ENCODE measurements at places on chromosomes 1 and 21. TPM values are rescaled to one million over a fixed set of nuclear protein-coding genes. Genes with fewer than 3 reads are reported as not detected.

SOAT1 gene
- total RNA-seq = 34.4 TPM

GMEB1 gene
- 11.3 TPM for total RNA-seq

SHE gene
- 7.7 TPM for total RNA-seq

DMRTA2 gene
- not detected for total RNA-seq

FAM163A gene
- not detected for total RNA-seq

LRRC41 gene
- 87.8 TPM for total RNA-seq

FYB2 gene
- not detected for total RNA-seq

FLG gene
- 5,303 TPM for total RNA-seq

C1orf226 gene
- total RNA-seq = 9.5 TPM

RNU1-2 gene
- total RNA-seq = under 0.01 TPM

C1orf74 gene
- 3.1 TPM for total RNA-seq

RIMKLA gene
- not detected for total RNA-seq

SH2D1B gene
- not detected for total RNA-seq

KIAA1614 gene
- 1.0 TPM for total RNA-seq

CELA2B gene
- 0.49 TPM for total RNA-seq

ASCL5 gene
- total RNA-seq = not detected

AKNAD1 gene
- total RNA-seq = 5.5 TPM

CBR3 gene
- 45.9 TPM for total RNA-seq

IGSF21 gene
- total RNA-seq = 1.6 TPM

RAB7B gene
- 37.2 TPM for total RNA-seq

G0S2 gene
- 68.7 TPM for total RNA-seq

CRNN gene
- total RNA-seq = 7.8 TPM

DCST1 gene
- 1.3 TPM for total RNA-seq

BNIPL gene
- 241 TPM for total RNA-seq

AURKAIP1 gene
- 140 TPM for total RNA-seq

ARHGEF10L gene
- 95.1 TPM for total RNA-seq

ESRRG gene
- 6.8 TPM for total RNA-seq

MIXL1 gene
- total RNA-seq = not detected

PTGER3 gene
- 87.8 TPM for total RNA-seq

SLC45A3 gene
- 1.9 TPM for total RNA-seq

FAM72C gene
- total RNA-seq = 0.57 TPM

OR10J1 gene
- not detected for total RNA-seq

SIM2 gene
- not detected for total RNA-seq

TMPRSS2 gene
- total RNA-seq = 5.4 TPM

TTC34 gene
- total RNA-seq = 0.13 TPM

SIK1 gene
- 190 TPM for total RNA-seq

KRTAP7-1 gene
- 1.3 TPM for total RNA-seq

GUCA2B gene
- not detected for total RNA-seq

CAMTA1 gene
- 24.4 TPM for total RNA-seq

ERICH3 gene
- total RNA-seq = not detected

JAM2 gene
- 2.9 TPM for total RNA-seq

PTPRF gene
- 233 TPM for total RNA-seq

CKS1B gene
- total RNA-seq = 40.0 TPM

KCNH1 gene
- not detected for total RNA-seq

KCNC4 gene
- 9.4 TPM for total RNA-seq

All from lower leg skin (tissue), 4 donors.